GM04504 (cell line): ENCODE measurements at places on chromosomes 12 and 14.
A peak's percentile ranks its signal among the peaks of the same experiment; 100 is the strongest.

DNA sequence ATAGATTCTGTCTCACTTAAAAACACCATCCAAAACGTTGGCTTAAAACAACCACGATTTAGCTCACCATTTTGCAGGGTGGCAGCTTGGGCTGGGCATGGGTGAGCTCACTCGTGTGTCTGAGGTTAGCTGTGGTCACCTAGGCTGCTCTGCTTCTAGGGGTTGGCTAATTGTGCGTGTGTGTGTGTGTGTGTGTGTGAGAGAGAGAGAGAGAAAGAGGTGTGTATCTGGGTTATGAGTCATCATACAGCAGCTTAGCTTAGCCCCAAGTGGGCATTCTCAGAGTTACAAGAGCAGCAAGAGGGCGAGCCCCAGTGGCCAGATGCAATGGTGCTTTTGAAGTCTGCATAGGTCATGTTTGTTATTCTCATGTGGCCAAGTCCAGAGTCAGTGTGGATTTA, 6.0 kb downstream of the FBXW8 start:
- DNase-seq: no peak

- no peak for DNase-seq
These were observed 7.5 kb downstream of the VTI1B start for GRCh38 chr14:67666750-67667449.

GRCh38 chr12:112433551-112433950, 14.8 kb downstream of the PTPN11 start:
- DNase-seq: no peak

- DNase-seq: no peak
These were observed 70.2 kb downstream of the TSPAN11 start for GRCh38 chr12:30996752-30997151.

DNA sequence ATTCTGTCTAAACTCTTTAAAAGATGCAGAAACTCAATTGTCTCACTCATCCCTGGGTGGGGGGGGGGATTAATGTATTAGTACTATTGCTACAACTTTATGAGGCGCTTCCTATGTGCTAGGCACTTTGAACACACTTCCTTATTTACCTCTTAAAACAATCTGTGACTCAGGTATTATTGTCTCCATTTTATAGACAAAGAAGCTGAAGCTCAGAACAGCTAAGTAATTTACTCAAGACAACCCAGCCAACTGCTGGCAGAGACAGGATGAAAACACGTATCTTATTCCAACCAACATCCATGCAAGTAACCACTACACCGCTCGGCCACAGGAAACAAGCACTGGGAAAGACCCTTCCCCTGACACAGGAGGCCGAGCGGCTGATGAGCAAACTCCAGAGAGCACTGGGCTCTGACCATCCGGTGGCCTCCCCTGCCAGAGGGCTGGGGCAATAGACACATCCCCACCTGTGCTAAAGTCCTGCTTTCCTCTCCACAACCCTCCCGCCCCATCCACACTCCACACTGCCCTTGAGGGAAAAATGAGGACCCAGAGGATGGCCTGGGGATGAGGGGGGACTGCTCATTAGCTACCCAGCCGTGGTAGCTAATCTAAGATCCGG, 244.2 kb downstream of the DPF3 start:
- DNase-seq: no peak

- peak; percentile 3 for DNase-seq
These were observed 95.9 kb upstream of the PPP2R5C start for GRCh38 chr14:101665478-101666078.

- no peak for DNase-seq
These were observed 759.9 kb upstream of the FLRT2 start for GRCh38 chr14:84770030-84770429.

DNA sequence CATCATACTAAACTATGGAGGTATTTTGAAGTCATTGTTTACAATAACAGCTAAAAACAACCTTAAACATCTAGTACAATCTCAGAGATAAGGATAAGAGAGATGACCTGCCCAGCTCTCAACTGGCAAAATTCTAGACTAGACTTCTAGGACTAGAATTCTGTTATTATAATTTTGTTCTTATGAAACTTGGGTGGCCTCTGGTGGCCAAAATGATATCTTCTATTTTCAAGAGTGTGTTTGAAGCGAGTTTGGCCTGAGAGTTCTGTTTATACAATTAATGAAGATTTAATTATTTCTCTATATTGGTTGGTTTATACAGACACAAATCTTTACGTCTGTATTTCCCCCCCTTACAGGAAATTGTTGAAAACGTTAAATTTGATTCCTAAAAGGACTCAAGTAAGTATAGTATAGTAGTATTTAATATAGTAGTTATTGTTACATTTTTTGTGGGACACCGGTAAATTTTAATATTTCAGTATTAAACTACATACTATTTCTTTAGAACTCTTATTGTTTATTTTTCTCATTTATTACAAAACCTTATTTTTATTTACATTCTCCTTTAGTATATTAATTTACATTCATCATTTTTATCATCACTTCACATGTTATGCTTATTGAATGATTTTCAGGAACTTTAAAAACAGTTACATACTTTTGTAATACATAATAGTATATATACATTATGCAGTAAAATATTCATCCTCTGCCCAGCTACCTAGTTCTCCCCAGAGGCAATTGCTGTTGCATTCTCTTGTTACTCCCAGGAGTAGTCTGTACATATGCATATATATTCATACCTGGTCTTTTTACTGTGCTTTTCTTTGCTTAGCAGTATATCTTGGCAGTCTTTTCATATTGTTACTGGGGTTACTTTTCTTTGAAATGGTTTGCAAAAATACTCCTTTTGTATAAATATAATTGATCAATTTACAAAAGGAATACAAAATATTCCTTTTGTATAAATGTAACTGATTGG, 6.6 kb downstream of the PPHLN1 start:
- DNase-seq: peak; percentile 14
